SK-MEL-5 (cell line): ENCODE measurements at places on chromosomes 3 and 15.
A peak's percentile ranks its signal among the peaks of the same experiment; 100 is the strongest.

DNA sequence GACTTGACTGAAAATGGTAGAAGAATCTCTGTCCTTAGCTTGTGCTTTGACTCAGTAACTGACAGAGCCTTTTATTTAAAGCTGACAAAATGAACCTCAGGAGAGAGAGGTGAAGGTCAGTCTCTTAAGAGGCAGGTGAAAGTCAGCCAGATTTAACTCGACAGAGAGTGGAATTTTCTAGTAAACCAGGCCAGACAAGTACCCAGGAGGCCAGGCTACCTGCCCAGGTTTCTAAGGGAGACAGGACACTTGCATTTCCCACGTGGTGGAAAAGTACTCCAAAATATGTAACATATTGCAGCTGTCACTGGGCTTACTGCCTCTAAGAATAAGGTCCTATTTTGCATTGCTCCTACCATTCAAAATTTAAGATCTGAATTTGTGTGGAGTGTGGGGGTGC is 167.9 kb downstream of the FMN1 start:
- DNase-seq: peak; percentile 41

DNA sequence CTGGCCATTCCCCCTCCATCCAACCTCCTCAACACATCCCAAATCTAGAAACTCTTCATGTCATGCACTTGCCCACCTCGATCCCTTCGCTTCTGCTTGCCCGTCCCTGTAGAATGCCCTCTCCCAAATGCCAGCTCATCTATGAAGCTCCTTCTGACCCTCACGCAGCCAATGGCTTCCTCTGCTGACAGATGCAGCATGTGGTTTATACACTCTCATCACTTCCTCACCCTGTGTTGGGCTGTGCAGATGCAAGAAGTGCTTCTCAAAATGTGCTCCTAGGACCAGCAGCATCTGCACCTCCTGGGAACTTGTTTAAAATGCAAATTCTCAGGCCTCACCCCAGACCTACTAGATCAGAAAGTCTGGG is 51.7 kb downstream of the SEMA5B start:
- DNase-seq: no peak

DNA sequence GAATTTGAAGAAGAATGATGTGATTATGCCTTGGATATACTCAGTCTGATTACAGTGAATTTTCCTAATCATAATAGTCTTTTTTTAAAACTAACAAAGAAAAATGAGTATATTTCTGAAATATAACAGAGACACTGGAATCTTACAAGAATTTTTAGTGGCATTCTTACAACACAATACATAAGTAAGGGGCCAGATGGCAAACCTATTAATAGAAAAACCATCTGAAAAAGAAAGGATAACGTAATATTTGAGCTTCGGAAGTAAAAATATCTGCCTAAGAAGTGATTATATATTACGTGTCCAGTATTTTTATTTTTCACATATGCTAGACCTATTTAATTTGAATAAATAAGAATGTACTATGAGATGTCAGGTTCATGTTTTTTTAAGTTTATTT is 452.8 kb downstream of the NAALADL2 start:
- DNase-seq: no peak

DNA sequence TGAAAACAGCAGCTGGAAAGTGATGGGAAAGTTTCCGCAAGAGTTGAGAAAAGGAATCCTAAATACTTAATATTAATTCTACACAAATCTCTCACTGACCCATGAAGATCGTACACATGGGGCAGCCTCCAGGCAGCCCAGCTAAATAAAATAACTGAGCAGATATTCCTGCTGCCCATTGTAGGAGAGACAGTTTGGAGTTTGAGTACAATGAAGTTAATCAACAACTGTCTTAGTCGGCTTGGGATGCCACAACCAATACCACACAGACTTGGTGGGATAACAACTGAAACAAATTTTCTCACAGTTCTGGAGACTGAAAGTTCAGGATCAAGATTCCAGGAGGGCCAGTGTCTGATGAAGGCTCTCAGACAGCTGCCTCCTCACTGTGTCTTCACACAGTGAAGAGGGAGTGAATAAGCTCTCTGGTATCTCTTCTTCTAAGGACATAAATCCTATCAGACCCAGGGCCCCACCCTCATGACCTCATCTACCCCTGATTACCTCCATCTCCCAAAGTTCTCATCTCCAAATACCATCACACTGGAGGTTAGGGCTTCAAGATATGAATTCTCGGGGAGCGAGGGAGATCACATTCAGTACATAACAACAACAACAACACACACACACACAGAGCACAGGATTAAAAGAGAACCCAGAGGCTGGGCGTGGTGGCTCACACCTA is 9.7 kb downstream of the TRPM7 start:
- DNase-seq: no peak

GRCh38 chr3:71964170-71964569 is 179.2 kb upstream of the PROK2 start:
- no peak for DNase-seq

GRCh38 chr15:40192942-40193341 is 32.1 kb downstream of the BUB1B start:
- DNase-seq: no peak

- DNase-seq: no peak
These were observed 17.4 kb downstream of the SLC6A1 start for GRCh38 chr3:11009898-11010297.

DNA sequence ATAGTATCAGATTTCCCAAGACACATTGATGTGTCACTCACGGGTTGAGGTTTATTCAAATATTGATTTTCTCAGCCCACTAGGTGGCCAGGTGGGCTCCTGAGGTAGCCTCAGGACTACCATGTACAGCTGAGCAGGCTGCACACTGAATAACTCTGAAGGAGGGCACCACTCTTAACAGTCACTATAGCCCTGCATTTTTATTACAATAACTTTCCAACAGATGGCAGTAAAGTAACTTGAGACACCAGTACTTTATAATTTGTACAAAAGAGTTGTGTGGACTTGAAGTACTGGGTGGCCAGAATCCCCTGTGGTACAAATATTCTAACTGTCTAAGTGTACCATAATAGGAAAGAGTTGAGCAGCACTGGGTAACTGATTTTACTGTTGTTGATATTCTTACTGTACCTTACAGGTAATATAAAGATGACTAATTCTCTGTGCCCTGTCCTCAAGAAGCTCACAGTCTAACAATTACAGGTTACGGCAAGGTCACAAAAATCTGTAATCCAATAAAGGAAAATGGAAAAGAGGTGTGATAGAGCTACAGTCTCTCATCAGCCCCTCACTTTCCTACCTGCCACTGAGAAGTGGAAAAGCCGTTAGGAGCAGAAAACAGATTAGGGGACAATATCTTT is 76.0 kb downstream of the ETFA start:
- DNase-seq: peak; percentile 72

GRCh38 chr3:141059816-141060215 is 8.7 kb downstream of the SPSB4 start:
- no peak for DNase-seq

- no peak for DNase-seq
These were observed 86.9 kb upstream of the RASGRP1 start for GRCh38 chr15:38651328-38652038.

DNA sequence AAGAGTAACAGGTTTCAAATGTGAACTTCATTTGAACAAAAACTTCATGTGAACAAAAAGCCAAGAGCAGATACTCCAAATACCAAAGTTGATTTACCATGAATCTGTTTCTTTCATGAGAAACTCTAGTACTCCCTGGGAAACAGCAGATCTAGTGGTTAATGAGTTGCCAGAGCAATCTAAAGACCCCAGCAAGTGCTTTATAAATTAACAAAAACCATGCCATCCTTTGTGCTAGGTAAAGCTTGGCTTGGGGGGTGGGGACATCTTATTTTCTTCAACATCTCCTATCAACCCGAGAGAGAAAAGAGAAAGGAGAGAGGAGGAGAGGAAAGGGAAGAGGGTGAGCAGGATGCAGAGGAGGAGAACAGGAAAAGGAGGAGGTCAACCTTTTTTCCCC is 100.7 kb downstream of the TBL1XR1 start:
- DNase-seq: no peak

DNA sequence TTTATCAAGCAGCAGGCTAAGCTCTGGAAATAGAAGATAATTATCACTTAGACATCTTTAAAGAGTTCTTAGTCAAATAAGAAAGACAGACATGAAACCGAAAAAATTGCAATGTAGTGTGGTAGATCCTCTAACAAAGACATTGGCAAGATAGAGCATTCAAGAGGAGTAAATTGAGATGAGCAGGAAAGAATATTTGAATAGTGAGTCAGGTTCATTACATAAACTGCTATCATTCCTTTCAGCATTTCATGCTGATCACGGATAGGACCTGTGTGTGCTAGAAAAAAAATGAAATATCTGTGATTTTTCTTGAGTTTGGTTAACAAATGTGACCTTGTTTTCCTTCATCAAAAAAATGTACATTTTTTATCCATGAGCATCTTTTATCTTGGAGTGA is 460.9 kb downstream of the OTOL1 start:
- no peak for DNase-seq

GRCh38 chr3:43769885-43770425 is 79.2 kb downstream of the ABHD5 start:
- no peak for DNase-seq

DNA sequence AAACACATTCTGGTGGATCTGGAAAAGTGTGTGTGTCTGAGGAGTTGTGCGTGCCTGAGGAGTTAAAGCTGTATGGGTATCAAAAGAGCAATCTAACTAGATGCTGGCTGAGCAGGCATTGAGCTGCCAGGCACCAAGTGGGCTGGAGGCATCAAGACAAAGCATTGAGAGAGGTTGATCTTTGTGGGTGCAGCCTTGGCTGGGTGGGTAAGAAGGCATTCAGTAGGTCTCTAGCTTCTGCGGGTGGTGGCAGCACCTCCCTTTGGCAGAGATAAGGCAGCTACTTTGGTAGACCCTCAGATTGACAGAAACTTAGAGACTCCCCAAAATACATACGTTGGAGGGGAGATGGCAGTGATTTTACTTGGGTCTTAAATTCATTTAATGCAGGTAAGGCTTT is 15.8 kb upstream of the TMEM212 start:
- DNase-seq: no peak

DNA sequence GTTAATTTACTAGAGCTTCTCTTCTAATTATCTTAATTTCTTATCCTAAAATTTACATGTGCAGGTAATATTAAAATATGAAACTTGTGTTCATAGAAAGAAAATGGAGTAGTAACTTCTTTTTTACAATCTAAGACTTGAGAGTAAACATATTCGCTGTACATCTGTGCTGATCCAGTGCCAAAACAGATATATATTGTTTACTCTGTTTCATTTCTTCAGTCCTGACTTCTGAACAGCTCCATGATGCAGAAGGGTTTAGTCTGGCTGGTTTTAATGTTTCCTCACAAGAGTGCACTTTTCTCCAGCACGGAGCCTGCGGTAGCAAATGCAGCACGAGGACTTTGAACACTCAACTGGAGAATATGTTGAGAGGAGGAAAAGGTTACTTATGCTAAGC is 306.8 kb downstream of the EPHA3 start:
- no peak for DNase-seq

GRCh38 chr3:55315396-55315795 is 171.7 kb downstream of the WNT5A start:
- no peak for DNase-seq

GRCh38 chr15:20355256-20355868 is 186.2 kb downstream of the GOLGA6L6 start:
- DNase-seq: no peak

DNA sequence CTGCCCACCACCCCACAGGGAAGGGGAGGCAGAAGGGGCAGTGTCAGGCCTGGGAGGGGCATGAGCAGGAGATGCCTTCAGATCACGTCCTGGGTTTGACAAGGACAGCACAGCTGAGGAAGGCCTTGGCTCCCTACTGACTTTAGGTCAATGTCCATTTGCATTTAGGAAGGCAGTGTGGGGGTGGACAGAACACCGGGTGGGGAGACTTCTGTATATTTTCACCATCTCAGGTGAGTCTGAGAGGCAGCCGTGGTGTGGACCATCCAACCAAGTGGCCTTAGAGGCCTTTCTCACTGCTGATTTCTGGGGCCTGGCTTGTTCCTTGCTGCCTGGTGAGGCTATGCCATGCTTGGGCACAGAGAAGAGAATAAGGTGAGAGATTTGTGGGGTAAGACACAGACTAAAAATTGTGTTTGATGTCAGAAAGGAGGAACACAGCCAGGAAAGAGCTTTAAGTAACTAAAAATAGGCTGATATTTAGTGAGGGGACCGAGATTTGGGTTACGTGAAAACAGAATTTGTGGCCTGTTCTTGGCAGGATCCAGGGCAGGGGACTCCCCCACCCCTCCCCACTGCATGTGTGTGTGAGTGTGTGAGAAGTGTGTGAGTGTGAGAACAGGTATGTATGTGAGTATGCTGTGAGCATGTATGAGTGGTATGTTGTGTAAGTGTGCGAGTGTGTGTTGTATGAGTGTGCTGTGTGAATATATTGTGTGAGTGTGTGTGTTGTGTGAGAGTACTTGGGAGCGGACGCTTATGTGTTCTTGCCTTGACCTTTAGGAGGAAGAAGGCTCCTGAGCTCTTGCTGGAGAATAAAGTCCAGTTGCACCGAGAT is 11.8 kb upstream of the PLA2G4E start:
- DNase-seq: no peak

DNA sequence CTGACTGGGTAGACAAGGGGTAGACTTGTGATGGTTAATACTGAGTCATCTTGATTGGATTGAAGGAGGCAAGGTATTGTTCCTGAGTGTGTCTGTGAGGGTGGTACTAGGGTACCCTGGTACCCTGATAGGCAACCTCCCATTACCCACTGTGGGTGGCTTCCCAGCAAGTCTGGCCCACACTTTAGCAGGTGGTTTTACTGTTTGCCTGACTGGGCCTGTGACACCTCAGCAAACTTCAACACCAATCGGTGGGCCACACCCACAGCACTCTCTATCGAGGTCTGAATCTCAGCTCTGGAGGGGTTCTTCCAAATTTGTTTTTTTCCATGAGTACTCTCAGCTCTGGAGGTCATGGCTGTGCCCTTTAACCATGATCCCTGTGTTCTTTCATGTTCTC is 24.6 kb upstream of the SH3GL3 start:
- no peak for DNase-seq

DNA sequence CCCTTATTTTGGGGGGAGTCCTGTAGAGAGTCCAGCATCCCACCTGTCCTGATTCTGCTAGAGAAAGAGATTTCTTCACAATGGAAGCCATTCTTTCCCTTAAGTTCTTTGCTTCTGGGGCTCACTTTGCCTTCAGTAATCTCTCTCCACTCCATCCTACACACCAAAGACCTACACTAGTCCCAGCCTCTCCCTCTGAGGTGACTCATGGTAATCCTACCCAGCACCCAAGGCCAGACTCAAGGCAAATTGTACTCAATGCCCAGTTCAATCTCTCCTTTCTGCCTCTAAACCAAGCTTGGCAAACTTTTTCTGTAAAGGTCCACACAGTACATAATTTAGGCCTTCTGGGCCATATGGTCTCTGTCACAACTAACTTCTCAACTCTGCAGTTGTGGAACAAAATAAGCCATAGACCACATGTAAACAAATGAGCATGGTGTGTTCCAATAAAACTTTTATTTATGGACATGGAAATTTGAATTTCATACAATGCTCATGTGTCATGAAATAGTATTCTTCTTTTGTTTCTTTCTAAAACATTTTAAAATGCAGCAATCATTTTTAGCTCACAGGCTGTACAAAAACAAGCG is 72.5 kb downstream of the MRPL46 start:
- no peak for DNase-seq

GRCh38 chr3:146491303-146491702 is 21.9 kb upstream of the PLSCR2 start:
- no peak for DNase-seq

- DNase-seq: no peak
These were observed 539.1 kb downstream of the UNC13C start for GRCh38 chr15:54517366-54517765.

- DNase-seq: no peak
These were observed 224.9 kb upstream of the COL8A1 start for GRCh38 chr3:99413504-99413903.

GRCh38 chr15:34239151-34239808 is 14.5 kb downstream of the EMC4 start:
- DNase-seq: no peak

- DNase-seq: peak; percentile 80
These were observed 34.6 kb downstream of the FMN1 start for GRCh38 chr15:33159726-33160453.
